ENCODE measurements at places on chromosomes 16 and 17.
A peak's percentile ranks its signal among the peaks of the same experiment; 100 is the strongest.

GRCh38 chr17:79809530-79810129, 12.8 kb upstream of the CBX8 start:
- no peak for DNase-seq

DNA sequence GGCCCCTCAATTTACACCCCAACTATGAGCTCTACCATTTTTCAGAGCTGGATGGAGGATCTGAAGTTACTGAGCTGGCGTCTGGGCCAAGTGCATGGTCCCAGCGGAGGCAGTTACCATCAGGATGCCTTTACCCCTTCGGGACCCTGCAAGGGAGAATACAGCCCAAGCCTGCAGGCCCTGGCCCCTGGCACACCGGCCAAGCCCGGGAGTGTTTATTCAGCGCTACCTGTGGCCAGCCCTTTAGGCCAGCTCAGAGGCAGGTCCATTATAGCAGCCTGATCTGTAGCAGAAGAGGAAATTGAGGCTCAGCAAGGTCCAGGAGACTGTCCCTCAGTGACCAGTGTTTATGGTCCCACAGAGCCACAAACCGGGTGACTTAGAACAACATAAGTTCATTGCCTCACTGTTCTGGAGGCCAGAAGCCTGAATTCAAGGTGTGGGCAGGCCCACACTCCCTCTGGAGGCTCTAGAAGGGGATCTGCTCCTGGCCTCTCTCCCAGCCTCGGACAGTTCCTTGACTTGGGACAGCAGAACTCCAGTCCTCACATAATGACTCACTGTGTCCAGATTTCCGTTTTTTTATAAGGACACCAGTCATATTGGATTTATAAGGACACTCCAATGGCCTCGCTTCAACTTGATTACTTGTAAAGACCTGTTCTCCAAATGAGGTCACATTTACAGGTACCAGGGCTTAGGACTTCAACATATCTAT, 8.8 kb downstream of the SEC14L5 start:
- DNase-seq, result no peak

- no peak for DNase-seq
Observed at GRCh38 chr16:16063683-16064082, 114.3 kb downstream of the ABCC1 start.

GRCh38 chr17:16040710-16041251, 41.2 kb downstream of the TTC19 start:
- DNase-seq, result no peak

- no peak for DNase-seq
Observed at GRCh38 chr16:49855822-49856671, at the start of gene ZNF423. Gene ZNF423 (minus strand): TSS chr16:49856112. CDS start chr16:49855774, 338 bp downstream.

DNA sequence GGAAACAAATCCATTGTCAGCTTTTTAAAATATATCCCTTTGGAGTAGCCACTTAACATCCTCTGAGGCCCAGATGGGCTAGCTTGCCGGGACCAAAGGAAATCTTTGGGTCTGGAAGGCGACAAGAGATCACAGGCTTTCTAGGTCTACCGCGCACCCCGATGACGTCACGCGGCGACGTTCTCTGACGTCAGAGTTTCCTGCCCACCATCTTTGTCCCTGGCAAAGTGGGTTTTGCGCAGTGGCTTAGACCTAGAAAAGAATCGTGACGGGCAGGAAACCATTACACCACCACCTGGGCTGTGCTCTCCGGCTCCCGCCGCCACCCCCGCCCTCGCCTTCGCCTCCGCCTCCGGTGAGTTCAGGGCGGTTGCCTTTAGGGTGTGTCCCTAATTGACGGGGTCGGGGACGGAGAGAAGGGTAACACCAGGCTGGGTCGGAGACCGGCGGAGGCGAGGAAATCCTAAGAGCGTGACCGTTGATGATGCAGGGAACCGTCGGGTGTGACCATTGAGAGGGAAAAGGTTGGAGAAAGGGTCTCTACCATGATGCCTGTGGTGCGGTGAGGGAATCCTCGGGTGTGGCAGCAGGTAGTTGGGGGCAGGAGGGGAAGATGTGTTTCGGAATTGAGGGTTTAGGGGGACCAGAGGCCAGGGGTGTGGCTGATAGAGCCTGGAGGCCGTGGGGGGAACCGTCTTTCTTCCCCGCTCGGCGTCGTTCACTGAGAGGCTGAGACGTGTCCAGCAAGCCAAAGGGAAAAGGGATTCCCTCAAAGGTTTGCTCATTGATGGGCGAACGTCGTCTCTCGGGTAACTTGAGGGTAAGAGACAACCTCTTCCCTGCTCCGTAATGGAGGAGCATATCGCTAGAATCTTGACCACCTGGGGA, at the start of gene AP2B1:
Gene AP2B1, plus strand, starts transcription at position 249 of the 888 bp plus-strand sequence. CDS start 6,709 bp downstream, outside the sequence.
- DNase-seq, result peak; percentile 74

DNA sequence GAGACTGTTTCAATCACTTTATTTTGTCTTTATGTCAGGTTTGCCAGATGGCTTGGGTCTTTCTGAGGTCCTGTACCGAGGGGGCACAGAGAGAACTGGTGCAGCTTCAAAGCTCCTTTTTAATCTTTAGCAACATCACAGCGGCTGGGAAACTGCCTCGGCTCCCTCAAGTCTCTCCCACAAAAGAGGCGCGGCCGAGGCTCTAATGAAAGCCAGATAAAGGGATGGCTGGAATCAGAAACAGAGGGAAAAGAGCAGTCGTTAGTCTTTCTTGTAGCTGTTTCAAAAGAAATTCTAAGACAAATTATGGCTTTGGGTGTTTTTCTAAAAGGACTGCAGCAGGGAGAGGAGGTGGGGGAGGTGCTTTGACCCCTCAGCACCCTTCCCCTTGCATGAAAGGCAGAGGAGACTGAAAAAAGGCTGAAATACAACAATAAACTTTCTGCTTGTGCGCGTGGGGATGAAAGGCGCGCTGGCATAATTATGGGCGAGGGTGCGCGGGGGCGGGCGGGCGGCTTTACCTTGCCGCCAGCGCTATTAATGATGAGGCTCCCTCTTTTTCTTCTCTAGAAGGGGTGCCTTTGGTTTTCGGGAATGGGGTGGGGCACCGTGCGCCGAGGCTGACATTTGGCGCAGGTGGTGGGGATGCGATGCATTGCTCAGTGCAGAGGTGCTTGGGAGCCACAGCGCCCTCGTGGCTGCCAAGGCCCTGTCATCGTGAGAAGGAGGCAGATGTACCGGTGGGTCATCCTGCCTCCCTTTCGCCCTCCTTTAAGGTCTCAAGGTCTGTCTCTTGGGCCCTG, 22.3 kb upstream of the BRD7 start:
- DNase-seq, result no peak

- DNase-seq, result no peak
Observed at GRCh38 chr17:16286947-16287562, 66.2 kb downstream of the CENPV start.

GRCh38 chr16:51734220-51734619, 583.1 kb upstream of the SALL1 start:
- DNase-seq, result no peak

GRCh38 chr17:30590081-30590733, 113.0 kb downstream of the GOSR1 start:
- no peak for DNase-seq

GRCh38 chr17:9436630-9437029, 139.0 kb downstream of the STX8 start:
- DNase-seq, result no peak

GRCh38 chr17:76376318-76377133, 7.9 kb upstream of the SPHK1 start:
- DNase-seq, result no peak

DNA sequence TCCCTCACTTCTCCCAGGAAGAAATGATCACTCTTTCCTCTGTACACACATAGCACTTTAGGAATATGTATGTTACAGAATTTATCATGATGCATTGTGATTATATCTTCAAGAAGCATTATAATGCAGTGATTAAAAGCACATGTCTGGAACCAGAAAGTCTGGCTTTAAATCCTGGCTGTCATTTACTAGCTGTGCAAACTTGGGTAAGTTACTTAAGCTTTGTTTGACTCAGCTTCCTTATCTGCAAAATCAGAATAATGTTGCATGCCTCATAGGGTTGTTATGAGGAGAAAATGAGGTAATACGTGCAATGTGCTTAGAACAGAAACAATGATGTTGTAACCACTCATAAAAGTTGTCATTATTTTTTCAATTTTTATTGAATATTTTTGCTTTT, 156.3 kb upstream of the ZKSCAN2 start:
- DNase-seq, result no peak

DNA sequence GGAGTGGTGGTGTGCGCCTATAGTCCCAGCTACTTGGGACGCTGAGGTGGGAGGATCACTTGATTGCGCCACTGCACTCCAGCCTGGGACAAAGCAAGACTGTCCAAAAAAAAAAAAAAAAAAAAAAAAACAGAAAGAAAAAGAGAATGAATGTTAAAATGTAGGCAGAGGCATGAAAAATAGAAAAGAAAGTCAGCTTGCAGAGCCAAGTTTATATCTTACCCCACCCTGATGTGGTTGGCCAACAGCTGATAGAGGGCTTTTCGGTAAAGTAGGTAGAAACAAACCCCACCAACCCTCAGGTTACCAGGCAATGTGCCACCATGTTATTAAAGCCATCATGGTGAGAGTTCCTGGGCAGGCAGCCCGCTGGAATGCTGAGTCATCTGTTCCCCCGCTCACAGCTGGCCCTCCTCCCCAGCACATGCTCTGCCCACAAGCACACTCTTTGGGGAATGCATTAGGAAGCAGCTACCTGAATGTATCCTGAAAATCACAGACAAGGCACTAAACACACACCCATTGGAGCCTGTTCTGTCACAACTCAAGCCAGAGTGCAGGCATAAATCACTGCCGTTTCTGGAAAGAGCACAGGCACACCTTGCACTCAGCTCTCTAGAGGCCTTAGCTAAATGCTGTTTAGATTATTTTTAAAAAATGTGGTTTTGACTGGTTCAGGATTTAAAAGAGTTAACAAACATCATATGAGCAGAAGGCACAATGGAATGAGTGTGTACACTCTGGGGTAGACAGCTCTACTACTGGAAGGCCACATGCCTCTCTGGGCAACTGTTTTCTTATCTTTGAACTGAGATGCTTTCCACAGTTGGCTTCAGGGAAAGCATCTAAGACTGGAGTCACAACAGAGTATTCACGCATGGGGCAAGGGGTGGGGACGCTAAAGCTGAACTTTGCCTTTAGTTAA, 128.5 kb downstream of the PARN start:
- DNase-seq, result peak; percentile 70

DNA sequence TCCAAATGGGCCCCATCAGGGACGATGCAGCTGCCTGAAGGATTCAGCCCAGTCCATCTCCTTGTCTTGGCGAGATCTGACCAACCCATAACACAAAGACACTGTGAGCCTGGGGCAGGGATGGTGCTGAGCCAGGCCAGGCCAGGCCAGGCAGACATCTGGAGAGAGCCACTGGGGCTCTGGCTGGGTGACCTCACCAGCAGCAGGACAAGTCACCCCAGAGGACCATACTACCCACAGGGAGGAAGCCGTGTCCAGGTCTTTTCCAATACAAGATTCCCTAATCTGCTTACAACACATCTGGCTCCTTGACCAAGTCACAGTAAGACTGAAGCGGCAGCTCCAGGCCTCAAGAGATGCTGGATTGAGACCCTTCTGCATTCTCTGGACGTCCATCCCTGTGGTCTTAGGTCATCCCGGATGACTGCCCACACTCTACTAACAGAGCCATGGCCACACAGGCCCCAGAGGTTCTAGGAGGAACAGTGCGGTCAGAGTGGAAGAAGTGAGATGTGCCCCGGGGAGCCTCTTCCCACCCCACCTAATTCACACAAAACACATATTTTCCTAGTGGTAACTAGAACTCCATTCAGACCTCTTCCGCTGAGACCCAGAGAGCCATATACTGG, 81.8 kb upstream of the RCVRN start:
- no peak for DNase-seq

GRCh38 chr16:24524855-24525677, 14.3 kb upstream of the RBBP6 start:
- no peak for DNase-seq

- DNase-seq, result no peak
Observed at GRCh38 chr16:73326770-73327470, 279.0 kb upstream of the ZFHX3 start.

- DNase-seq, result no peak
Observed at GRCh38 chr16:89145406-89146161, 26.0 kb upstream of the CDH15 start.

- DNase-seq, result no peak
Observed at GRCh38 chr17:4506892-4507291, 8.2 kb downstream of the SPNS2 start.

- no peak for DNase-seq
Observed at GRCh38 chr16:47884116-47884725, 271.6 kb downstream of the ABCC12 start.

DNA sequence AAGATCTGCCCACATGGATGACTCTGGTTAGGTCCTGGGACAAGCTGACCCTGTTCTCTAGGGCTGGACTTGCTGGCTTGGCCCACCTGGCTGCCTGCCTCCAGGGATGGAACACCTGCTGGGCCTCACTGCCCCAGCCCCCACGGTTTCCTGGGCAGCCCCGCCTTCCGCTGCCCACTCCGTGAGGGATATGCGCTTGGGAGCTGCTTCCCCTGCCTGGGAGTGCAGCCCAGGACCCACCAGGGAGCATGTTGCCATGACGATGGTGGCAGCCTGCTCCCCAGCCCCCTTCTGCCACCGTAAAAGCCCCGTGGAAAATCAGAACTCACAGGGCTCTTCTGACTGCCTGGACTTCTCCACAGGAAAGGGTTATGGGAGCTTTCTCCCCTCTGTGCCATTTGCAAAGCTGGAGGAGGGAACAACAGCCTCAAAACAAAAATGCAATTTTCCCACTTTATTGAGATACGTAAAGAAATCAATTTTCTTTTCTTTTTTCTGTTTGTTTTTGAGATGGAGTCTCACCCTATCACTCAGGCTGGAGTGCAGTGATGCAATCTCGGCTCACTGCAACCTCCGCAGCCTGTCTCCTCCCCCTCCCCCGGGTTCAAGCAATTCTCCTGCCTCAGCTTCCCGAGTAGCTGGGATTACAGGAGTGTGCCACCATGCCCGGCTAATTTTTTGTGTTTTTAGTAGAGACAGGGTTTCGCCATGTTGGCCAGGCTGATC, 18.0 kb upstream of the GAS7 start:
- DNase-seq, result peak; percentile 39

- DNase-seq, result no peak
Observed at GRCh38 chr17:38786372-38786771, 13.0 kb downstream of the PIP4K2B start.

GRCh38 chr17:83174362-83175118, 95.1 kb downstream of the METRNL start:
- DNase-seq, result no peak

GRCh38 chr16:80896776-80897175, 92.4 kb upstream of the CDYL2 start:
- DNase-seq, result no peak

GRCh38 chr17:58402679-58403078, 14.7 kb downstream of the RNF43 start:
- no peak for DNase-seq

GRCh38 chr17:45320931-45321461, 4.2 kb upstream of the MAP3K14 start:
- no peak for DNase-seq

GRCh38 chr17:59154292-59154720, 680 bp downstream of the SKA2 start:
- DNase-seq, result peak; percentile 78

- peak; percentile 90 for DNase-seq
Observed at GRCh38 chr16:23835390-23836077, at the start of gene PRKCB. Gene PRKCB (plus strand): TSS chr16:23835983.

- no peak for DNase-seq
Observed at GRCh38 chr17:8059131-8059530, 20.3 kb downstream of the ALOX15B start.
